ENCODE measurements at places on chromosomes 5 and 9.

GRCh38 chr9:131606896-131607567 lies 61.7 kb downstream of the PRRT1B start:
- no peak for DNase-seq

DNA sequence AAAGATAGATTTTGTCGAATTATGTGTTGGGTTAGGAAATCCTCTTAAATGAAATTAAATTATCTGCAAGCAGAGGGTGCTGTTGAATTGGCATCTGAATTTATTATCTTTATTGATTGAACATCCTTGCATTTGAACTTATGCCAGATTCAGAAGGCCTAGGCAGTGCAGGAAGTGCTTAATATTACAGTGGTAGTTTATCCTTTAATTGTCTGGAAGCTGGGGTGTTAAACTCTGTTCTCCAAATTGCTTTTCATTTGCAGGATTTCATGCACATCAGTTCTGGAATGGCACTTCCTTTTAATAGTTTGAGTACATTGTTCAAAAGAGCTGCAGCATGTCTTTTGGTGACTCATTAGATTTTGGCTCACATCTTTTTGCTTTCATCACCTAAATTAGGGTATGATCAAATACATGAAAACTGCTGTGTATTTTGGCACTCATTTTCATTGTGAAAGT lies 186.3 kb downstream of the KDM4C start:
- DNase-seq = peak; percentile 30

GRCh38 chr5:158499892-158500418 lies 599.8 kb downstream of the EBF1 start:
- no peak for DNase-seq

- peak; percentile 27 for DNase-seq
Measured at GRCh38 chr5:155728857-155729683, 597.9 kb upstream of the SGCD start.

DNA sequence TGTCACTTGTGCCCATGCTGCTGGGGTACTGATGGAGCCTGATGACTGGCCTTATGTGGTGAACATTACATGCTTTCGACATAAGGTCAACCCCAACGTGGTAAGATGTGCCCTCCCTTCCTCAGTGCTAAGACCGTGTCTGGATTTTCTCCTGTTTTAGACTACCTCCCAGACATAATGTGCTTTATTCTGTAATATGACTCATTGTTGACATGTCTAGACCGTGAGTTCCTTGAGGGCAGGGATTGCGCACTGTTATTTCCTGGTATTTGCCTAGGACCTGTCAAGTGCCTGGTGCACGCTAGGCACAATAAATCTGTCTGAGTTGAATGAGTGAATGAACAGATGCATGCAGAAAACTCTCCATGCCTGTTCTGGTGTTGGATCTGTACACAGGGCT lies 346.0 kb downstream of the KDM4C start:
- DNase-seq = no peak

GRCh38 chr9:126583144-126583760 lies 30.5 kb upstream of the LMX1B start:
- DNase-seq = no peak

- DNase-seq = no peak
Measured at GRCh38 chr5:109936996-109937395, 247.3 kb downstream of the MAN2A1 start.

DNA sequence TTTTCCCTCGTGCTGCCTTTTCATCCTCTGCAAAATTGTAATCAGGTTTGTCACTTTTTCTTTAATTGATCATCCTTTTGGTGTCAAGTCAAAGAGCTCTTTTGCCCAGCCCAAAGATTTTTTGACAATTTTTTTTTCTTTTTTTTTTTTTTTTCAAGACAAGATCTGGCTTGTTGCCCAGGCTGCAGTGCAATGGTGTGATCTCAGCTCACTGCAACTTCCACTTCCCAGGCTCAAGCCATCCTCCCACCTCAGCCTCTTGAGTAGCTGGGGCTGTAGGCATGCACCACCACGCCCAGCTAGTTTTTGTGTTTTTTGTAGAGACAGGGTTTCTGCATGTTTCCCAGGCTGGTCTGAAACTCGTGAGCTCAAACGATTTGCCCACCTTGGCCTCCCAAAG lies 36.7 kb downstream of the CDK7 start:
- DNase-seq = no peak

- DNase-seq = no peak
Measured at GRCh38 chr9:26675035-26675434, 217.6 kb downstream of the CAAP1 start.
